GM12891 (cell line): ENCODE measurements at places on chromosomes 3 and 15.
A peak's percentile ranks its signal among the peaks of the same experiment; 100 is the strongest.

- DNase-seq: no peak
Measured at GRCh38 chr3:58411851-58412830, 21.5 kb downstream of the PDHB start.

DNA sequence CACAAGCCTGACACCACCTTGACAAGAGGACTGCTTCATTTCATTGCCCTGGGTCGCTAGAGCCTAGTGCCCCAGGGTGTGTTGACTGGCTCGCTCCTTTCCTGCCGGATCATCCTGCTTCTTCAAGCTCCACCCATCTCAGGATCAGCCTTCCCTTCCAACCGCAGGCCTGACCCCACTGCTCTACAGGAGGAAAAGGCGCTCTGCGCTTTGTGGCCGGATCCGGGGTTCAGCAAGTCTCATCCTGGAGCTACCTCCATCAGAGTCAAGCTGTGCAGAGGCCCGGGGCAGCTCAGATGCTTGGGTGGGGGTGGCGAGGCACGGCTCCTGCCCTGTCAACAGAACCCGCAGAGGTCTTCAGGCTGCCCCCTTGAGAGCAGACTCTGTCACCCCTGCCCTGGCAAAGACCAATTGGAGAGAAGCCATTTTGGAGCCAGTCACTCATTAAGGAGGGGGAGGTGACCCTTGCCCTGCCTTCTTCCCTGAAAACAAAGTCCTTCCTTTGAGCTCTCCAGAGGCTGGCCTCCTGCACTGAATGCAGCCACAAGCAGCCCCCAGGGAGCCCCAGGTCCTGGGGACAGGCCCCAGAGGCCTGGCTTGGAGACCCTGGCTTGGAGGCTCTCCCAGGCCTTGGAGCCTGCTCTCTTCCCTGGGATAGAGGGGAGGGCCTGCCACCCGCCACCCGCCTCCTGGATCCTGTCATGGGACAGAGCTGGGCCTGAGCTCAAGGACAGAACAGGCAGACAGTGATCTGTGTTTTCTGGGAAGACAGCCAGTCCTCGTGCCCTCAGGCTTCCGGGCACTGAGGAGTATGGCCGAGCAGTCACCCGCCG, 80.3 kb downstream of the CPN2 start:
- DNase-seq: no peak

GRCh38 chr15:87354661-87355410, 901.7 kb downstream of the NTRK3 start:
- DNase-seq: no peak

GRCh38 chr3:171201825-171202224, 175.3 kb upstream of the SLC2A2 start:
- DNase-seq: no peak

- no peak for DNase-seq
Measured at GRCh38 chr3:67228136-67228535, 230.0 kb downstream of the KBTBD8 start.

DNA sequence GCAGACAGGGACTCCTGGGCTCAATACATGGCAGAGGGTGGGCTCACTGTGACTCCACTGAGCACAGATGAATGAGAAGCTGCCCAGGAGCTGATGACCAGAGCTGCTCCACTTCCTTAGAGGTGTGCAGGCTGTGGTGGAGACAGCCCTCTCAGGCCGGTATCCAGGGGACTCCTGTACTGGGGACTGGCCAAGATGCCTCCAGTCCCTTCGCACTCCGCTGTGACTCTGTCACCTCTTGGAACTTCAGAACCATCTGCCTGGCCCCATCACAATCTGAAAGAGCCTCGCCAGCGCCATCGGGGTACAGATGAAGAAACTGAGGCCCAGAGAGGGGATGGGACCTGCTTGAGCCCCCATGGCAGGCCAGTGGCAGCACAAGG, 111.2 kb downstream of the ETFA start:
- DNase-seq: no peak

DNA sequence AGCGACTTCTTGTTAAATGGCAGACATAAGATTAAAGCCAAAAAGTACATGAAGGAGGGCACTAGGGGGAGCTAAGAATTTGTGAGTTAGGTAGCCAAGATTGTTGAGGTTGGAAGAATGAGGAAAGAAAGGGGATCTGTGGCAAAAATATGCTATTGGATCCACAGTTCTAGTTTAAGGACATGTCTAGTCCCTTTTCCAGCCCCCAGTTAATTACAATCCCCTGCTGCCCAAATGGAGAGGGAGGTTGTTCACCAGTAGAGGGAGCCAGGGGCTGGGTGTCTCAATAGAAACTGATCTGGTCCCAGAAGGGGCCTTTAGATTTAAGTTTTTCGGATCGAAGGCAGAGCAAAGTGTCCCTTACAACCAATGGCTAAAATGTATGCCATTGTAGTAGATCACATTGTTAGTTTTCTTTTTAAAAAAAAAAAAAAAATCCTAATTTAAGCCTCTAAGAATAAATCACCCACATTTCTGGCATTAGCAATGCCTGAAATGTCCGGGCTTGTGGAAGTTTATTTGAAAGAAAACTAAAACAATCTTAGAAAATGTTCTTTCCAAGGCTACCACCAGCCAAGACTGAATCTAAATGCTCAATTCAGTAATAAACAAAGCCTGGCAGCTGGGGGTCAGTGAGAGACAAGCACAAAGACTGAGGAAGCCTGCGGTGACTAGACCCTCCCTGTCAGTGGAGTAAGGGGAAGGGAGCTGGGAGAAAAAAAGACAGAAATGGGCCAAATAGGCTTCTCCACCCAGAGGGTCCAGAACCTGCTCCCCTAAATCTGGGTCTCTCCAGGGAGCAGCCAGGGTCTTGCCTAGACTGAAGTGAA, 7.1 kb downstream of the COL8A1 start:
- no peak for DNase-seq

DNA sequence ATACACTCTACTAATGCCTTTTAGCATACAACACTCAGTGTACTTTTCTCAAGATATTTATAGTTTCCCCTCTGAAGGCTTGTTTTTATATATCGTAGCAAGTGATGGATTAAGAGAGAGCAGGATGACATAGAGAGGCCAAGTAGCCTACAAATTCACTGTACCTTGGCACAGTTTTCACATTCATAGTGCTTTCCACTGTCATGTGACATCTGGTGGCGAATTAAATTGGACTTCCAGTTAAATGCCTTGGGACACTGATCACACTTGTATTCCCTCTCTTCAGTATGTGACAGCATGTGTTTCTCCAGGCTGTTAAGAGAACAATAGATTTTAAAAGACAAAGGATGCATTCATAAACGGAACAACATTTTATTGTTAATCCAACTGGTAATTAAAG, 541.1 kb downstream of the MECOM start:
- DNase-seq: no peak

- no peak for DNase-seq
Measured at GRCh38 chr15:37246065-37246464, 145.7 kb upstream of the MEIS2 start.

- DNase-seq: no peak
Measured at GRCh38 chr3:186696522-186696921, 20.6 kb upstream of the KNG1 start.

DNA sequence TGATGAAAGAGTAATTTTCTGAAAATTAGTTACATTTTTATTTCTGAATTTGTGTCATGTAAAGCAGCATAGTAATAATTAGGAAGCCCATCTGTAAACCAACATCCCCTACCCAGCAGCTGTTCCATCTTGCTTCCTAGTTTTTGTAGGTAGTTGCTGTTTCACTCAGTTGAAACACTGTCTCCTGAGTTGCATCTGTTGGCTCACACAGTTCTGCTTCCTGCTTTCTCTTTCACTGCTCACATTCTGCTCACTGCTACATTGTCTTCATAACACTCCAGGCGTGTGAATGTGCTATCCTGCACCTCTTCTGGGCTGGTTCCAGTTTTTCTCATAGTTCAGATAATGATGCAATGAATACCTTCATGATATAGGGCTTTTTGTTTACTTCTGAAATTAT, 123.4 kb downstream of the EPHB1 start:
- DNase-seq: peak; percentile 44

- DNase-seq: no peak
Measured at GRCh38 chr3:26591926-26592325, 30.6 kb upstream of the LRRC3B start.
